Stimulated activated CD8-positive, alpha-beta memory T cell treated with anti-CD3 and anti-CD28 coated beads, Interleukin-15, amount 100 ng/mL, for 1 hour (primary cell): ENCODE measurements at places on chromosomes 13 and 19.

- no peak for DNase-seq
Measured at GRCh38 chr19:17243211-17243829, 2.4 kb downstream of the NR2F6 start.

GRCh38 chr13:77696006-77696878 is 1.2 kb upstream of the SLAIN1 start:
- no peak for DNase-seq

GRCh38 chr19:43028866-43029265 is 2.6 kb upstream of the PSG11 start:
- no peak for DNase-seq

GRCh38 chr13:98664924-98665637 is 87.4 kb downstream of the SLC15A1 start:
- no peak for DNase-seq

GRCh38 chr13:41460074-41460465 is 2.7 kb downstream of the RGCC start:
- DNase-seq: no peak

DNA sequence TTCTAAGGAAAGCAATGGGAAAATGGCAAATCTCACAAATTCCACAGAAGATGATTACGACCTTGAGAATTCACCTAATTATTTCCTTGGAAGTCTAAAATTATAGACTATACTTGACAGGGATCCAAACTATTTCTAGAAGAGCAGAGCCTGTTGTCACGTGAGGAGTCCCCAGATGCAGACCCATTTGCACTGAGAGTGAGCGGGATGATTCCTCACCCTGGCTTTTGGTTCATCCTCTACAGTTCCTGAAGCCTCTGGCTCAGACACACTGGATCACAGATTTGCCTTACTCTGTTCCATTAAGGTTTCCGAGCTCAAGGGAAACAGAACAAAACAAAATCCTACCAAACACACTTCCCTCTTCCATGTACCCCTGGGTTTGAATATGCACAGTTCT is 23.0 kb upstream of the CYSLTR2 start:
- DNase-seq: no peak

DNA sequence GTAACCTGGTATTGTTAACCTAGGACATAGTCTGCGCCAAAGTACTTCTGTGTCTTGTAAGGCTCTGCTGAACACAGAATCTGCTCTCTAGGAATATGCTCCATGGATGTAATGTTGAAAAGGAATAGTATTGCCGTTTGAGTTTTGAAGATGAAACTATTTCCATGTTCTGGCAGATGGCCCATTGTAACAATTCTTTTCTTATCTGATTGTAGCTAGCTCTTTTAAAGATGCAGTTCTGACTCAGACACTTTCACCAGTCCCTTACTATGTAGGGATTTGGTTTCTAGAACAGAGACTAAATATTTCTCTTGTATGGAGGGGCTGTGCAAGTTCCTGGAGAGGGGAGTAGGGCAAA is 185.6 kb downstream of the MTUS2 start:
- DNase-seq: no peak

GRCh38 chr13:105902396-105902795 is 633.1 kb downstream of the EFNB2 start:
- DNase-seq: no peak

DNA sequence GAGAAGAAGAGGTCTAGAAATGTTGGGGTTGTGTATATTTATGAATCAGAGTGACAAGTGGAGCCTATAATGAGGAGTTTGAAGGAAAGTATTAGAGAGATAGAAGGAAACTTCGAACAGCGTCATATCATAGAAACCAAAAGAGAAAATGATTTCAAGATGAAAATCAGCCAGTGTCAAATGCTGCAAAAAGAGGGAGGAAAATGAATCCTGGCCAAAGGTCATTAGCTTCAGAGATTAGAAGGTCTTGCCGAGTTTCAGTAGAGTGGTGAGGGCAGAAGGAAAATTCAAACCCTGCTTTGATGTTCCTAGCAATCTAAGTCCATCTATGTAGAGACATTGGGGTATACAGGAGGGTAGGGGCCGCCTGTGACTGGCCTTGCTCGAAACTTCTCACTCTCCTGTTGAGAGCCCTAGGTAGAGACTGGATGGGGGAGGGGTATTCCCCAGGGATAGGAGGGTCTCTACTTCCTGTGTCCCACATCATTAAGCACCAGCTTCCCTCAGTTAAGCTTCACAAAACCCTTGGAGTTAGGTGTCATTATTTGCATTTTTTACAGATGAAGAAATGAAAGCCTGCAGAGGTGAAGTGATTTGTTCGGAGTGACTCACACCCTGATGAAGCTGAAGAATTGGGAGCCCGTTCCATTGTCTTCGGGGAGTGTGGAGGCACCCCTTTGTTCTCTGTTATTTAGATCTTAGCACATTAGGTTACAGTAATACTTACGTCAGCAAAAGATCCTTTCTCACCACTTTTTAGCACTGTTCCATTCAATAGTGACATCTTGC is 62.8 kb downstream of the FGF9 start:
- no peak for DNase-seq

DNA sequence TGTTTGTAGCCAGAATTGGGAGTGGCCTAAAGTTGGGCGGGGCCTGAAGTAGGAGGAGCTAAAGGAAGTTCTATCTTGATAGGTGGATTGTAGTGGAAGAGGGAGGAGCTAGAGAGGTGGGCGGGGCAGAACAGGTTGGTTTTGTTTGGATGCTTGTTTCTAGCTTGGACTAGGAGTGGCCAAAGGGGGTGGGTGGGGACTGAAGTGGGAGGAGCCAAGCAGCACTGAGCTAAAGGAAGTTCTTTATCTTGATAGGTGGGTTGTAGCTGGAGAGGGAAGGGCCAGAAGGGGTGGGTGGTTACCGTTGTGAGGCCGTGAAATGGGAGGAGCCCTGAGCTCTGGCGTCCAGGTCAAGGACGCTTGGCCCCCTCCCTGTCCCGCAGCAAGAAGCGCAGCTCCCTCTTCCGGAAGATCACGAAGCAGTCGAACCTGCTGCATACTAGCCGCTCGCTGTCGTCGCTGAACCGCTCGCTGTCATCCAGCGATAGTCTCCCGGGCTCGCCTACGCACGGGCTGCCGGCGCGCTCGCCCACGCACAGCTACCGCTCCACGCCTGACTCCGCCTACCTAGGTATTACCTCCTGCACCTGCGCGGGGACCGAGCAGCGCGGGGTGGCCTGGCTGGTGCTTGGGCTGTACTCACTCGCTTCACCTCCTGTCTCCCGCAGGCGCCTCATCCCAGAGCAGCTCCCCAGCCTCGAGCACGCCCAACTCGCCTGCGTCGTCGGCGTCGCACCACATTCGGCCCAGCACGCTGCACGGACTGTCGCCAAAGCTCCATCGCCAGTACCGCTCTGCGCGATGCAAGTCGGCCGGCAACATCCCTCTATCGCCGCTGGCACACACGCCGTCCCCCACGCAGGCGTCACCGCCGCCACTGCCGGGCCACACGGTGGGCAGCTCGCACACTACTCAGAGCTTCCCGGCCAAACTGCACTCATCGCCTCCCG is 8.0 kb downstream of the DNASE2 start:
- DNase-seq: no peak

GRCh38 chr13:80341756-80342370 is 937 bp upstream of the SPRY2 start:
- DNase-seq: no peak

DNA sequence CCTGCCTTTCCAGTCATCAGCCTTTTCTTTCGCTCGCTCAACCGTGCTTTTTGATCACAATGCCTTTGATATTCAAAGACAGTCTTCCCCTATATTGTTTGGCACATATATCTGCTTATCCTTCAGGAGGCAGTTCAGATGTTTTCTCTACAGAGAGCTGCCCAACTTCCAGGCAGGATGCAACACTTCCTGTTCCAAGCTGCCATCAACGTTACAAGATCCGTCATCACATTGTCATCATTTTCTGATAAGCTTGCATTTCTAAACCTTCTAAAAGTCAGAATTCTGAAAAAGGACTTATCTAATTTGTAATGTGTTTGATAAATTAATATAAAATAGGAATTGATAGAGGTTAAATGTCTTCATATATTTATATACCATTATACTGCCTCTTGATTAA is 574.2 kb downstream of the TBC1D4 start:
- no peak for DNase-seq

DNA sequence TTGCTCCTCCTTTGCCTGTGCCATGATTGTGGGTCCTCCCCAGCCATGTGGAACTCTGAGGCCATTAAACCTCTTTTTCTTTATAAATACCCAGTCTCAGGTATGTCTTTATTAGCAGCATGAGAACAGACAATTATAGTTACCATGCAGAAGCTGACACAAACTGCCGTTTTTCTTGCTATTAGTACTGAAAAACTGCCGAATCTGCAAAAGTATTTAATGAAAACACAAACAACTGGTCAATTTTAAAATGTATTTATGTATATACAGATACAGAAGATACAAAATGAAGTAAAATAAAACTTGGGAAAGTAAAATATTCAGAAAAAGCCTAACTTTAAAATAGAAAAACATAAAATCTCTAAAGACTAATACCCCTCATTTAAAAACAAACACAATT is 206.3 kb downstream of the DIAPH3 start:
- no peak for DNase-seq

DNA sequence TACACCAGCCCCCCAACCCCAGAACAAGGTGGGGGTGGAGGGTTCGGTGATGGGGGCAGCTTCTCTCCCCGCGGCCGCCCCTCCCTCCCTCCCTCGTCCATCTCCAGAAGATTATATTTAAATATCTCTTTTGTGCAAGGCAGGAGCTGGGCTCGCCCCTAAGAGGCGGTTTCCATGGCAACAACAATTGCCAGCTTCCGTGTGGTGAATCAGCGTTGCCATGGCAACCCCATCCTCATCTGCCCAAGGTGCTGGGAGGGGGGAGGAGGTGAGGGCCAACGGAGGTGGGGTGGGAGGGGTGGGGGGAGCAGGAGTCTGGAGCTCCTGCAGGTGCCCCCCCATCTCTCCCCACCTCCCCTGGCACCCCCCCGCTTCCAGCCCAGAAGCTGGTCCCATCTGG is 46.4 kb downstream of the CELF5 start:
- DNase-seq: peak; percentile 10

DNA sequence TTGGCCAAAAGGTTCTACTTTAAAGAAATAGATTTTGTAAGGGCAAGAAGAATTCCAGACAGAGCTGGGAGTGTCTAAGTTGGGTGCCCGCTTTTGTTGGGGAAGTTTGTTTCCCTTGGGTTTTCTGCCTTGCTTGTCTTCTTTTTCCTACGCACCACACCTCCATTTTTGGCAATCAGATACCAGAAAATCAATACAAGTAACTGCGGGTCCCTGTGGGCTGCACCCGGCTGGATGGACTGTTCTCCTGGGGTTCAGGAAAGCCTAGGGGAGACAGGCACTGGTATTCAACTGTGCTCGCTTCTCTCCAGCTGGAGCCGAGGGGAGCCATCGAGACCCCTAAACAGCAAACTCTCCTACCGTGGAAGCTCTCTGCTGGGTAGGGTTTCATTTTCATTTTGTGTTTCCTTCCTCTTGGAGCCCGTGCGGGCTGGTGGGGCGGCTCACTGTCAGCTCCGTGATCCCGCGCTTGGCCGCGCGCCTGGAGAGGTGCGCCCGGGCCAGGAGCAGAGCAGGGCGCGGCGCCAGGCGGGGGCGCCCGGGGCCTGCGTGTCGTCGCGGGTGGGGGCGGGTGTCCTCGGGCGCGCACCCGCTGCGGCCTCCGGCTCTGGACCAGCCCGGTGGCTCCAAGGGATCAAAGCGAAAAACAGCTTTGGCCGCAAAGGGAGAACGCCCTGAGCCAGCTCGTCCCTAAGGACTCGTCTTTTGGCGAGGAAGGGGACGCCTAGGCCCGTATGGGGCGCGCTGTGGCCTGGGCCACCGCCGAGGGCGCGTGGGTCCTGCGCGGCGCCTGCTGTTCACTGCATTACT is 347.2 kb downstream of the ZNF536 start:
- no peak for DNase-seq

DNA sequence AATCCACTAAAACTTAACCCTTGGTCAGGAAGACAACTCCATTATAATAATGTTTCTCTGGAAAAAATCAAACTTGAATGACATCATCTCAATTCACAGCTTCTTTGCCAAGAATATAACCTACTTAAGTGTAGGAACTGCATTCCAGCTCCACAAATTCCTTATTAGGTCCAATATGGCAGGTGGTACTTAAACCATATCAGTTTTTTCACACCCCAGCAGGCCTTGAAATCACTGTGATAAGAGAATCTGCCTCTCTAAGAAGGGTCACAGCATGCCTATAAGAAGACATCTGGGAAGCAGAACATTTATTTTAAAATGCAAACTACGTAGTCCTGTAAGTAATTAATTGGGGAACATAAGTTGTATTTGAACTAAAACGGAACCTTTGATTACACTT is 687.8 kb downstream of the DIAPH3 start:
- no peak for DNase-seq

DNA sequence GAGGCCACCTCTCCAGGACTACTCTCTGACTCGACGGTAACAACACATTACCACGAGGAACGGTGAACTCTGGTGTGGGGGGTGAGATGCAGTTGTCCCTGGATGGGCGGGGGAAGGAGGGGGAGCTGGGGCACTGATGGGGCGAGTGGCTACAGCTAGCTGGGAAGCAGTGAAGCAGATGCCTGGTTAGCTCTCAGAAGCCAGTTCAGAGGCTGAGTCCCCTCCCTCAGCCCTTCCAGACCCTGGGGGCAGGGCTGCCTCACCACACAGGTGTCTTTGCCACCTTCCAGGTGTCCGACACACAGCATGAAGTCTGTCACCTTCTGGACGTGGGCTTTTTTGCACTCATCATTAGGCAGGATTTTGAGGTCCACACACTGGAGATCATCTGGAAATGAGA is 4.0 kb downstream of the KLK1 start:
- DNase-seq: no peak

DNA sequence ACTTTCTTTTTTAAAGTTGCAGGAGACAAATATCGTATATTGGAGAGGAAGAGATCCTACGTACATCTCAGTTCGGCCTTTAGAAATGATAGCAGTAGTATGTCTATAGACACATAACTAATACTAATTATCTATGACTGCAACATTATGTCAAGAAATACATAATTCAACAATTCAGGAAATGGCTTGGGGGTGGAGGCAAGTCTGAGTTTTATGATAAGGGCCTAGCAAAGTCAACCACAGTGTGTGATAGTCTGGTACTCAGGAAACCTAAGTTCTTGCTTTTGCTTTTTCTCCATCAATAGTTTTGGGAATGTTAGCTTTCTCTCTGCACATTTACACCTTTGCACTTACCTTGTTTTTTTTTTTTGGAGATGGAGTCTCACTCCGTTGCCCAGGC is 27.5 kb upstream of the OBI1 start:
- no peak for DNase-seq

DNA sequence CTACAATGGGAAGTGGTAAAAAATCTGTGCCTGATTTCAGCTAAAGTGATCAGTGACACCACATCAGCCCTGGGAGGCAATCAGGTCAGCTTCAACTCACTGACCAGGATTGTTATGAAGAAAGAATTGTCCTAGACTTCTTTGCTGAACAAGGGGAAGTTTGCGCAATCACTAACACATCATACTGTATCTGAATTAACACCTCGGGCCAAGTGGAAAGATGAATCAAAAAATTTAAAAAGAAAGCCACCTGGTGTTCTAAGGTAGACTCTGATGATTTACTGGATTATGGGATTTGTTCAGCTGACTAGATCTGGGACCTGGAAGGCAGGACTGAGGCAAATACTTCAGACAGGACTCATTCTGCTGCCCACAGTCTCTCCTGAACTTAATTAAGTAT is 161.8 kb downstream of the DIAPH3 start:
- no peak for DNase-seq
